ENCODE measurements at places on chromosomes 7 and 10.

DNA sequence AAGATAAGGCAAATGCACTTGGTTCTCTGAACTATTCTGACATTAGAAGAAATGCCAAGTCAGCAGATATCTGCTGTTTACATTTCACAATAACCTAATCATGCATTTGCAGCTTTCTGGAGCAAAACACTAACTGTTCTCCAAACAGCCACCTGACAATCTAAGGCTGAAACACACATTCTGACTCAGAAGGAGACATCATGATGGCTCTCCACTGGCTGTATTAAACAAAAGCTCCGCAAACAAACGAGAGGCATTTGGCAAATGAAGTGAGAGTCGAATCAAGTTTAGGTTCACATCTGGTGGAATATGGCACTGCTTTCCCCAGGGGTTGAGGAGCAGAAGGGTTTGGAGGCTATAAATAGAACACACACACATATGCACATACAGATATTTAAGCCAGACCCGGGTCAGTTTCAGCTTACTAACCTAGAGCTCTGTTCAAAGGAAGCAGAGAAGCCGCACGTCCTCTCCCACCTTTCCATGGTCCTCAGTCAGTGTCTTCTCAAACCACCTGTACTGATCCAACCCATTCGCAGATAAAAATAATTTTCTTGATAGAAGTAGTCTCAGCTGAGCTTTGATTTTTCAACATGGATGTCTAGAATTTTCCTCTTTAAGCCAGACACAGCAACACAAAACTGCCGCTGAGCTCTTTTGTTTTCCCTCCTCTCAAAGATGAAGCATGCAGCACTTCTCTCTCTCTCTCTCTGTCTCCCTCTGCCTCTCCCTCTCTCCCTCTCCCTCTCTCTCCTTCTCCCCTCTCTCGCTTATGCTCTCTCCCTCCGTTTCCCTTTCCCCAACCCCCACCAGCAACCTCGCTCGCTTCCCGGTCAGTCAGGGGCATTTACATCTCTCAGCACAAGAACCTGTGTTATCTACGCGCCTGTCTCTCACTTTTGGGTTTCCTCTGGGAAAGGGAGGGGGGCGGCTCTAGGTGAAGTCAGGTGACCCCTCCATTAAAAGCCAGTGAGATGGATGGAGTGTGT, 682.8 kb downstream of the MAGI2 start:
- DNase-seq, result no peak

DNA sequence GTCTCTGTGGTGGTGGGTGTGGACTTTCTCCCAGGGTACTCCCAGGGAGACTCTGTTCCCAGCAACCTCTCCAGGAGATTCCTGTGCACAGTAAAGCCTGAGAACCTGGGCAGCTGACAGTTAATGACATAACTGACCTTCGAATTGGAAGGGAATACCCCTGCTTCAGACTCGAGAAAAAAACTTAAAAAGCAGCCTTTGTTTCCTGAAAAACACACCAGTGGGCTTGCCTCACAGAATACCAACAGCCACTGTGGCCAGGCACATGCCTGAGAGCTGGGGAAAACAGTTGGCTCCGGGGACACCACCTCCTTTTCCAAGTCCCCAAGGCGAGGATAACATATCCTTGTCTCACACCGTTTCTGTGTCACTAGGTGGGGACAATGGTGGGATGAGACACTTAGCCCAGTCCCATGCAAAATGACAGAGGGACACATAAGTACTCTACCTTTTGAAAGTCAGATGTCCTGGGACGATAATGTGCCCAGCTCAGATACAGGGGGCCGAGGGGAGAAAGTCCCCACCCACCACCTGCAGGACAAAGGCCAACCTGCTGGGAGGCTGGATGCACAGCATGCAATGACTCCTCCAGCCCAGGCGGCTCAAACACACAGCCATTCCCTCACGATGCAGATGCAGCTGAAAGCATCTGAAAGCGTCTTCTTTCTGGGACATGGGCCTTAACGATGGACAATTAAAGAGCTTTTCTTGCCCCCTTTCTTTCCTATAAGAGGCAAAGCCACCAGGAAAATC, 65.6 kb downstream of the HIPK2 start:
- DNase-seq, result no peak

DNA sequence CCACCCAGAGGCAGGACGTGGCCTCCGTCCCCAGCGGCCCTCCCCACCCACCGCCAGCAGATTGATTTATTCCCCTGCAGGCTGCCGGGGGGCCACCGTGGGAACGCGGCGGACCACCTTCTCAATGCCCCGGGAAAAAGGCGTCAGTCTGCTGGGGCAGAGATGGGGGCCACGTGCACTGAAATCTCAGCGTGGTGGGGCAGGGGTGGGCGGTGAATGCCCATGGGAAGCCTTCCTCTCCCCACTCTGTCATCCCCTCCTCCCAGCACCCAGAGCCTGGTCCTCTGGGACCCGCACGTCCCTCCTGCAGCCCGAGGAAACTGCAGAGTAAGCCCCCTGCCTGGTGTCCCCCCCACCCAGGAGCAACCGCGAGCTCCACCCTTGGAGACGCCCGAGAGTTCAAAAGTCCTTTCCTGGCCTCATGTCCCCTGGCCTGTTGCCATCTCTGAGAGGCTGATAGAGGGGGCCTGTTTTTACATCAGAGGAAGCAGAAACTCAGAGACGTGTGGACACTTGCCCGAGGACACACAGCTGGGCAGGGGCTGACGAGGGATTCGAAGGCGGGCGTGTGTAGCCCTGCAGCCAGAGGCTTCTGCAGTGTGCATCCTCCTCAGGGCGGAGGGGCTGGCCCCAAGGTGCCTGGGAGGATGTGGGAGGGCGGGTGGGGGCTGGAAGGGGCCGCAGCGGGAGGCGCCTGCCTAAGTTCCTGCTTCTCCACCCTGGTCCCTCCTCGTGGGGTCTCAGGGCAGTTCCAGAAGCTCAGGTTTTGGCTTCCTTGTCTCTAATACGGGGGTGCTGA, 21.8 kb downstream of the UNCX start:
- DNase-seq, result no peak

DNA sequence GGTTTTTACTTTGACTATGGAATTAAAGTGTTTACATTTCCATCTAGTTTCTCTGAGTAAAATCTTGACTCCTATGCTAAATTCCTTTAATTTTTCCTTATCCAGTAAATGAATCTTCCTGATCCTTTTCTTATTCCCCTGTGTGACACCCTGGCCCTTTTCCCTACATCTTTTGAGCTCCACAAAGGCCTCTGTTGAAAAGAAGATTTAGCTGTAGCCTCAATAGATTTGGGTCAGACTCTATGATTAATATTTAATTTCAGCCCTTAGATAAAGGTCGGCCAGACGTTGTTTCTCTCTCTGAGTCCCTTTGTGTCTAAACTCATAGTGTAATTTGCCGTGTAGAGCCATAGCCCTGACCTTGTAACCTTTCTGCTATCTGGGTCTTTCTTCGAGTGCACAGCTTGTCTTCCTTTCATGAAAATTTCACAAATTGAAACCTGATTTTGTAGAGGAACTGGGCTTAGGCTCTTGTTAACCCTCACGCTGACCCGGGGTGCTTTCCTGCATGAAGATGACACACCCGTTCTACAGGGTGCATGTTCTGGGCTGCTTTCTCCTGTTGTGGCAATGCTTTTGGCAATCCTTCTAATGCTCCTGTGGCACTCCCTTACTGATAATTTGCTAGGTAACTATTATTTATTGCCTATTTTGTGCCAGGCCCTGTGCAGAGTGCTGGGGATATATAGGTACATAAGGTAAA, 21.2 kb downstream of the LSMEM1 start:
- DNase-seq, result no peak

DNA sequence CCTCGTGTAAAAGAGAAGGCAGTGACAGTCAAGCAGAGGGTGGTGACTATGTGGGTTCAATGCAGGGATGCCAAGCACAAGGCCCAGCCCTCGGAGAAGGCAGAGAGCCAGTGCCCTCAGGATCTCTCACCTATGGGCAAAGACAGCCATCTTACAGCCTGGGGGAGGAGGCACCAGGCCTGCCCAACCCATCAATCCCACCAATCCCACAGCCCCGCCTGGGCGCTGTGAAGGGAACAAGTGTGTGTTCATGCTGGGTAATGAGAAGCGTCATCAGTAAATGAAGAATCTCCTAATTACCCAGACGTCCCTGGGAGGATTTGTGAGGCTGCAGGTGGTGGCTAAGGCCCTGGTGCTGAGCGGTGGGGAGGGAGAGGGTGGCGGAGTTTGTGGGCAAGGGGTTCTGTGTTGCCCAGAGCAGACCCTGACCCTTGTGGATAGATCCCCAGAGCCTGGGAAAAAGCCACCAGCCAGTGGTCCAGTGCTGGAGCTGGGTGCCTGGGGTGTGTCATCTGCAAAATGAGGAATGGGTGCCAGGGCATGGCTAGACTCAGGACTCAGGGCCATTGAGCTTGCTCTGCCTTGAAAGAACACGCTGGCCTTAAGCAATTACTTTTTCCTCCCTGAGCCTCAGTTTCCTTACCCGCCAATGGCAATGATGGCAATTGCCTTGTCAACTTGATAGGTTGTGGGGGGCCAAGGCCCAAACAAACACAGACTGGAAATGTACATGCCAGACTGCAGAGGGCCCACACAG, 128.1 kb upstream of the UNC5B start:
- DNase-seq, result peak; percentile 24

All from WERI-Rb-1 (cell line).